Calu3 (cell line): ENCODE measurements at places on chromosomes 7 and 10. TPM values are rescaled to one million over a fixed set of nuclear protein-coding genes. Genes with fewer than 3 reads are reported as not detected.

DNA sequence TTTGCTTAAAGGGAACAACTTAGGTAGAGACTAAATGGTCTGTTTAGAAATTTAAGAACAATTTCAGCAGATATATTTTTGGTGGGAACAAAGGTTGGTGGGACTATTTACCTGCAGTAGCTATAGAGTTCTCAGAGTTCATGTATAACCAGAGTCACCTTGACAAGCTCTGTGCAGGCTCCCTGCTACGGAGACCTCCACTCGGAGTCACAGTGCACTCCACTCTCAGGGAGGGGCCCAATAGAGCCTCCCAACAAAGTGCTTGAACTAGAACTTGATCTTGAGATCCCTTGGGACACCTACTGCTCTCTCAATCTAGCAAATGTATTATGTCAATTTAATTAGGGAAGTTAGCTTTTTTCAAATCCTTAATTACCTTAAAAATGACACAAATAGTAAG, 2.3 kb downstream of the MYPN start:
- no peak overlapping the region for H3K27ac ChIP-seq
- no peak for DNase-seq
- H3K36me3 ChIP-seq, result no peaks in the 10 kb centered on the region
- H3K4me1 ChIP-seq, result no peaks in the 10 kb centered on the region
- no peaks in the 10 kb centered on the region for H3K27me3 ChIP-seq

- no peaks in the 10 kb centered on the region for H3K4me1 ChIP-seq
- no peaks in the 10 kb centered on the region for H3K36me3 ChIP-seq
- no peak overlapping the region for H3K27ac ChIP-seq
- no peaks in the 10 kb centered on the region for H3K27me3 ChIP-seq
- no peak overlapping the region for H3K4me3 ChIP-seq
- no peak for DNase-seq
These were observed 12.2 kb upstream of the TPK1 start for GRCh38 chr7:144848078-144848477.

GRCh38 chr7:50208378-50208982, 96.0 kb upstream of the IKZF1 start:
- no peak for DNase-seq
- H3K27ac ChIP-seq, result no peak overlapping the region
- peaks cover 96% of the 10 kb centered on the region for H3K27me3 ChIP-seq
- H3K4me3 ChIP-seq, result no peak overlapping the region
- no peaks in the 10 kb centered on the region for H3K36me3 ChIP-seq

ZNF138 gene
- total RNA-seq, result 5.5 and 6.5 TPM in 2 replicates

GRCh38 chr10:31036209-31036608, 4.5 kb upstream of the ZNF438 start:
- H3K27ac ChIP-seq, result no peak overlapping the region
- no peak overlapping the region for H3K4me3 ChIP-seq
- peaks cover 17% of the 10 kb centered on the region for H3K36me3 ChIP-seq
- DNase-seq, result no peak
- H3K4me1 ChIP-seq, result peaks cover 30% of the 10 kb centered on the region

H2BK1 gene
- total RNA-seq, result not detected in 2 replicates

DNA sequence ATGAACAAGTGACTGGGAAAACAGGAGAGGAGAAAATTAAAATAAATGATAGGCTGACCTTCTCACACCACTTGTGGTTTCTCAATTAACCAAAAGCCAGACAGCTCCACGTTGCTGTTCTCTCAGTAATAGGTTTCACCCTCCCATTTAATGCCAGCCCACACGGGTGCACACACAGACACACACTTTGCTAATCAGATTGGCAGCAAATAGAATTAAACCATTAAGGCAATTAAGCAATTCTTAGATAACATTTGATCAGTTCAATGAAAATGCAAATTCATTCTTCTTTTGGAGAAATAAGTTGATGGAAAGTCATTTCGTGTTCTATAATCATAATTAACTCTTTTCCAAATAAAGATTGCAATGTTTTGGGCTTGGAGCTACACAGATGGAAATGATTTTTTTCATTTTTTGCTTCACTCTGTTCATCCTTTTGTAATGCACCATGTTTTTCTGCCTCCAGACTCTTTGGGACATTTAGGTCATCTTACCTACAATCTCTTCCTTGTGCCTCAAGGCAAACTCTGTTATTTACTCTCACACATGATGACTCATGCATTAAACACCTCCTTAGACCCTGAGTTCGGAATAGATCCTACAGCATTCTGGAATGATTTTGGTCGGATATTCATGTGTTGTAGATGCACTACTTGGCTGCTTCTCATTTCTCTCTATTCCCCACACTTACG, 700.7 kb downstream of the AUTS2 start:
- no peak overlapping the region for H3K4me3 ChIP-seq
- H3K27ac ChIP-seq, result no peak overlapping the region
- H3K36me3 ChIP-seq, result no peaks in the 10 kb centered on the region
- H3K27me3 ChIP-seq, result no peaks in the 10 kb centered on the region
- H3K4me1 ChIP-seq, result no peaks in the 10 kb centered on the region
